GM12891 (cell line): ENCODE measurements at places on chromosomes 5 and 9.
A peak's percentile ranks its signal among the peaks of the same experiment; 100 is the strongest.

DNA sequence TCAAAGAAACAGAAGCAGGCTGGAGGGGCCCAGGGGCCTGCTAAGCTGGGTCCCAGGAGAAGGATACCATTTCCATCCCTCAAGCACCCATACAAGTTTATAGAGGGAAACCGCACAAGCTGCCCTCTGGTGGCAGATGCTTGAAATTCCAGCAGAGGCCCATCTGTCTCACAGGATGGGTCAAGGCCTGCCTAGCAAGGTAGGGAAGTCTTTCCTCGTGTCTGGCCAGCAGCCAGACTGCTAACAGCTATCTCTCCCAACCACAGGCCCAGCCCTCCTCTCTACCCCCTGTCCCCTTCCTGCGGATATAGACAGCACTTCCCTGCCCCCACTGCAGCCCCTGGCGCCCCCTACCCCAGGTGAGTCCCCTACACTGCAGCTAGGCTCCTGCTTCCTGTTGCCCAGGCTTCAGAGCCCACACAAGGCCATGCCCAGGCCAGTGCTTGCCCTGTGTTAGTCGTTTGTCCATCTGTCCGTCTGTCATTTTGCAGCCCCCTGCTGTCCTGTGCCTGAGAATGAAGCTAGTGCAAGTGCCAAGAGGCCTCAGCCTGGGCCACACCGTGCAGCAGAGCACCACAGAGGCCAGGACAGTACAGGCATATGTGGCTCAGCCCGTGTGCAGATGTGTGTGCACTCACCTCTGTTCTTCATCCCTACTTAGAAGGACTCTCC lies 26.2 kb downstream of the TCF7 start:
- DNase-seq: peak; percentile 53

DNA sequence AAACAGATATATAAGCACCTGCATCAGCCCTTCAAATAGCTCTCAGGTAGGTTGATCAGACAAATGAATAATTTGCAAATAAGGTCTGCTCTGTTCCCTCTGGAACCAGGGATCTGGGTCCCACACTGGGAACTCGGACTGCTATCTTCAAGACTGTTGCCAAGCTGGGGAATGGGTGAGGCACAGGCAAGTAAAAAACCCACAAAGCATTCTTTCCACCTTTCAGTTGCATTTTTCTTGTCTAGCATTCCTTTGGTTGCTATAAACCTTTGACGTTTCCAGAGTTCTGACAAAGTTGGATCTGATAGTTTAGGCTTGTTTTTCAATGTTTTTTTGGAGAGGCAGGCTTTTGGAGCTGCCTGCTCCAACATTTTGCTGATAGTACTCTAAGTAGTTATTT lies 20.1 kb downstream of the FBXL17 start:
- DNase-seq: no peak

GRCh38 chr9:31394015-31394473 lies 990.4 kb upstream of the ACO1 start:
- no peak for DNase-seq

DNA sequence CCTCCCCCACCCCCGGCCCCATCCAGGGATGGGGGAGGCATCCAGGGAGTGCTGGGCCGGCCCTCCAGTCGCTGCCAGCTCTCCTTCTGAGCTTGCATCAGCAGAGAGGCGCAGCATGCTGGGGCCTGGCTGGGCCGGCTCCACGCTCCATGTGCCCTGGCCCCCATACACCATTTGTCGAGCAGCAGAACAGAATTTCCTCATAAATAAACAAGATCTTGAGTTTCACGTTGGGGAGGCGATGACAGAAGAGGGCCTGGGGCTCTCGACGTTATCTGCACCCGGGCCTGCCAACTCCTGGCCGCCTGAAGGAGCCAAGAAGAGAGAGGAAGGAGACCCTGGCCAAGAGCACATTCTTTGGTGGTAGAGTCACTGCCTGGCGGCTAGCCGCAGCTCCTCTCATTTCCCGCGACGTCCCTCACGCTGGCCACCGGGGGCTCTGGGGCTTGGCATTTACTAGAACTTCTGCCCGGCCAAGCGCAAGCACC lies 177.0 kb downstream of the FGF18 start:
- no peak for DNase-seq

DNA sequence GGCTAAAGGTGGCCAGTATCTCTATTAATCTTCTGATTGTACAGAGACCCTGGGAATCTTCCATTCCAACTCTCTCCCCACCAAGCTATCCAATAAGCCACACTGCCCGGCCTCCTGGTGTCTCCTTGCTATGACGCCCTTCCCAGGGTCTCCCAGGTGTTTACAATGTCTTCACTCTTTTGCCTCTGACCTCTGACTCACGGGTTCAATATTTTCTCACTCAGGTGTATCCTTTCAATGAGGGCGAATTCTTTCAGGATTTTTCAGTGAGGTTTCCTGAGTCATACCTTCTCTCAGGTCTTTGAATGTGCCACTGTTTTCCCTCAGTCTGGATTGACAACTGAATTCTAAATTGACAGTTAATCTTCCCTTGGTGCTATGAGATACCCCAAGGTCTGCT lies 53.7 kb upstream of the IRX4 start:
- DNase-seq: no peak

DNA sequence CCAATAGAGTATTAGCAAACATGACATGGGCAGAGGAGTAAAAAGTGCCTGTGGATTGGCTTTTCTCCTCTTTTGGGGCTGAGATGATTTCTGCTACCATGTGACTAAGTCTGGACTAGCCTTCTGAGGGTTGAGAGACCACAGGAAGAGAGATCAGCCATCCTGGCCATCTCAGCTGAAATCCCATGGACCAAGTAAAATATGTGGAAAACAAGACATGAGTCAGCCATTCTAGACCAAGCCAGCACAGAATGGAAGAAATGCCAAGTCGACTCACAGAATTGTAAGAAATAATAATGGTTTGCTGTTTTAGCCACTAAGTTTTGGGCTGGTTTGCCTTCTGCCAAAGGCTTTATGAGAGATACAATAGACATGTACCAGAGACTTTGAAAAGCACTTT lies 377.8 kb downstream of the CHSY3 start:
- DNase-seq: no peak

- no peak for DNase-seq
Observed at GRCh38 chr5:125683669-125684068, 739.5 kb upstream of the GRAMD2B start.
